PC-9 (cell line): ENCODE measurements at places on chromosomes 4 and X.

- no peak for DNase-seq
These were observed 20.0 kb downstream of the DIAPH2 start for GRCh38 chrX:96704629-96705028.

DNA sequence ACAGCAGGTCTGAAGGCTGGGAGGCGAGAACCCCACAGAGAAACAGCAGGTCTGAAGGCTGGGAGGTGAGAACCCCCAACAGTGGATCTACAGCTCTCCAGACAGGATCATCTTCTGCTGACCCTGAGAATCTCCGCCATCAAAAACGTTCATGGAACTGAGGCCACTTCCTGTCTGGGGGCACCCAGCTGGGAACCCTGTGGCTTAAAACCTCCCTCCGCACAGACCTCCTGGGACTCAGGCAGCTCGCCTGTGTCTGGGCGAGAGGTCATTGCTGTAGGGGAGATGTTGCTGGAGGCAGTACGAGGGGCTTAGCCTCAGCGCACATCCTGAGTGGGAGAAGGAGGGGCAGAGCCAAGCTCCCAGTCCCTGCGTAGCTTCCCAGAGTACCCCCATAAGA, 15.1 kb upstream of the CLDN24 start:
- no peak for DNase-seq

DNA sequence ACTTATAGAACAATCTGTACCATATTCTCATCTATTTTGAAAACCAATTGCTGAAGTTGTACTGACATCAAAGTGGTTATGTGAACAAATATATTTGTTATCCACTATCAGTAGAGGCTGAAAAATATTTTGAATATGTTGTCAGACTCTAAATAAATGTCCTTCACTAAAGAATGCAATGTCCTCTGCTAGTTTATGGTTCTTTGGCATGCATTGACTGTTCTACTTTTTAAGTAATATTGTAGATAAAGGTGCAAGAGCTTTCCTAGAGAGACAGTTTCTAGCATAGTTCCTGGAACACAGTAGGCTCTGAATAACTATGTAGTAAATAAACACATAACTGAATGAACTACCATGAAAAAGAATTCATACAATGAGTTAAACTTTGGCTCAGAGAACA, 18.2 kb upstream of the COX7B2 start:
- DNase-seq = no peak

- DNase-seq = peak; percentile 28
These were observed 779 bp upstream of the DDX60L start for GRCh38 chr4:168480931-168481611.

- no peak for DNase-seq
These were observed 45.1 kb downstream of the STX18 start for GRCh38 chr4:4496592-4497372.

DNA sequence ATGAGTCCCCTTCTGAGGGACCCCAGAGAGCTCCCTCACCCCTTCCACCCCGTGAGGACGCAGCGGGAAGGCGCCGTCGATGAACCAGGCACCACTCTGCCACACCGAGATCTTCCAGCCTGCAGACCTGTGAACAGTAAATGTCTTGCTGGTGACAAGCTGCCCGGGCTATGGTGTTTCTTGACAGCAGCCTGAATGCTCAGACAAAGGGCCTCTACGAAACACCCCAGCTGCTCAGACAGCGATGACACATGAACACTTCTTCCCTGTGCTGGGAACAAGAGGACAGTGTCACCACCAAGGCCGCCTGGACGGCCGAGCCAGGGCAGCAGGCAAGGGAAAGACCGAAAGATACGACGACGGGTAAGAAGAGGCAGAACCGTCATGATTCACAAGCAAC, 30.6 kb upstream of the GTPBP6 start:
- DNase-seq = no peak
